ENCODE measurements at places on chromosomes 5 and 9. TPM values are rescaled to one million over a fixed set of nuclear protein-coding genes. Genes with fewer than 3 reads are reported as not detected.

DNA sequence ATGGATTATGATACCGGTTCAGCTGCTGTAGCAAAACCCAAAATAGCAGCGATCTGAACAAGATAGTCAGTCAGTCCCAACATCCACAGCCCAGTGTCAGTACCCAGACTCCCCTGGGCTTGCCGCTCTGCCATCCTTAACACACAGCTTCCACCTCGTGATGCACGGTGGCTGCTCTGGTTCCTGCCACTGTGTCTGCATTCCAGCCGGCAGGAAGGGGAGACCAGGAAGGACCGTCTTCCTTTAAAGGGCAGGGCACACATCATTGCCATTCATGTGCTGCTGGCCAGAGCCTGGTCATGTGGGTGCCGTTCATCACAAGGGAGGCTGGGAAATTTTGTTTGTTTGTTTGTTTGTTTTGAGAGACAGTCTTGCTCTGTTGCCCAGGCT lies 131.0 kb upstream of the IER5L start:
- DNase-seq: no peak

DNA sequence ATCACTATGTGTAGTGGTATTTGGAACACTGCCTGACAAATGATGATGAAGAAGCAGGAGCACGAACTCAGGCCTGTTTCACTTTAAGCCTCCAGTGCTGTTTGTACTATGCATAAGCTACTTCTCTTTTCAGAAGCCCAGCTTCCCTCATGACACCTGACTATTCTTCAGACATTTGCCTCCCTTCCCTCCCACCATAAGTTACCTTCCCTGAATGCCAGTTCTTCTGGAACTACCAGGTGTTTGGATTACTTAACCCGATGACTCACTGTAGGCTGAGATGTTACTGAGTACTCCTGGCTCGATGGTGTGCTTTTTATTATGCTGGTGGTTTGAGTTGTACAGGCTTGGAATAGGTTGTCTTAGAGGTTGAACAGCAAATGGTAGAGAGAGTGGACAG lies 180.0 kb downstream of the SPATA31D1 start:
- no peak for DNase-seq

- DNase-seq: no peak
These were observed 83.0 kb upstream of the GNA14 start for GRCh38 chr9:77731008-77731698.

DNA sequence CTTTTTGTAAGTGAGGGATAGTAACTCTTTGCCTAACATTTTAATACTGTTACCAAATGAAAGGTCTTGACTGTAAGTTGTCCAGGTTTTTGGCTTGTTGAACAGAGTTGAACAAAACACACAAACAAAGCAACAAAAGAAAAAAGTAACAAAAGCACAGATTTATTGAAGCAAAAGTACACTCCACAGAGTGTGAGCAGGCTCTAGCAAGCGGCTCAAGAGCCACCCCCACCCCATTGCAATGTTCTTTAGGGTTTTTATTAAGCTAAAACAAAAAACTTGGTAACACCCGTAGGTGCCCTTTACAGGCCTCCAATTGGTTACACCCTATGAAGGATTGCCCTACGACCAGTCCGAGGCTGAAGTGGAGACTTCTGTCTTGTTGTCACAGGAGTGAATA lies 197.4 kb upstream of the MAP3K1 start:
- no peak for DNase-seq

- no peak for DNase-seq
These were observed 90.8 kb downstream of the HRH2 start for GRCh38 chr5:175748650-175749049.

GRCh38 chr9:113963696-113964494 lies 87.8 kb downstream of the ZNF618 start:
- no peak for DNase-seq

DNA sequence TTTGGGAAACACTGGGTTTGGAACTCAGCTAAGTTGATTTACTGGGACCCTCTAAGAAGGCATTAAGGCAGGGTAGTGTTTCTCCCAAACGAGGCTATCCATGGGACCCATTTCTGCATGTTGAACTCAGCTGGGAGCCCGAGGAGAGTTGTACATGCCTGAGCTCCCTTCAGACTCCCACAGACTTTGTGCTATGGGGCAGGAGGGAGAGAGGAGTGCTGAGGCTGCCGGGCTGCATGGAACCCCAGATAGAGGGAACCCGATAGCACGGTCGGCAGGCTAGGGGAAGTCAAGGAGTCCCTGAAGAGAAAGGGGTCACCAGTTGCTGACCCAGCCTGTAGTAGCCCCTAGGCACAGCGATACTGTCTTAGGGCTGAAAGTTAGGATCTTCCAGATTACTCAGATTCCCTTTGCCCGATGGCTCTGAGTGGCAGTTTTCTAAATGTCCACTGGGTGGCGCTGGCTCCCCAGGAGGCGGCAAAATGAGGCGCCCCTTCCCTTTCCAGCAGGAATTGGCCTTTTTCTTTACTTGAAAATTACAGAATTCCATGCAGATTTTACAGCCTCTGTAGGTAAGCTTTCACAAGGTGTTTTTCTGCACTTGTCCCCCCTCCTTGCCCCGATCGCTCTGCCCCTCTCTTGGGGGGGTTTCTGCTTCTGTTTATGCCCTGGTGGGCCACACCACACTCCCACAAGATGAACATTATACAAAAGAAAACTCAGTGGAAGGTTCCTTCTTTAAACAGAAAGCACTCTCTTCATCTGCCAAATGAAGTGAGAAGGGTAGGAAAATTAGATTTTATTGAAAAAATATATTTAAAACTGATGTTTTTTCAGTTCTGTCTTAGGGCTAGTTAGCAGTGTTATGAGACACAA lies 17.8 kb downstream of the NANS start:
- DNase-seq: peak; percentile 62

DNA sequence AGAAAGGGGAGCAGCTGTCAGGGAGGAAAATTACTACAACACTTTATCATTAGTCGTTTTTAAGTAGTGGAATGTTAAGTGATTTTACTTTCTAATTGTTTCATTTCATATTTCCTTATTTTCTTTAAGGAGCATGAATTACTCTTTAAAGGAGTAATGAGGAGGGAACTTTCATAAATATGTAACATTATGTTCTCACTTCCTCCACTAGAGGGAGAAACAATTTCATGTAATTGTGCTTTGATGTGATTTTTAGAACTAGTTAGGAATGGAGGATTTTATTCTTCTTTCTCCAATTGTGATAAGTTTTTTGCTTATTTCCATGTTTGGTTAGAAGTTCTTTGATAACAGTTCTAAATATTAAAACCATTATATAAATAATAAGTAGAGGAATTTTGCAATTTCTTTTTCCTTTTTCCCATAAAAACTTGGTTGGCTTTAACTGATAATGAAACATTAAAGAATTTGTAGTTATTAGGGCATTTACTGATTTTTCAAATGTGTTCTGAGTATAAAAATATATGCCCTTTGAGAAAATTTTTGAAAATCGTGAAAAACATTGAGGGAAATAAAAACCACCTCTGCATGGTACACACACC lies 25.6 kb downstream of the CEP78 start:
- DNase-seq: no peak

GRCh38 chr9:115109486-115109885 lies 8.5 kb downstream of the TNC start:
- no peak for DNase-seq

- no peak for DNase-seq
These were observed 63.3 kb downstream of the COL23A1 start for GRCh38 chr5:178526773-178527457.

DNA sequence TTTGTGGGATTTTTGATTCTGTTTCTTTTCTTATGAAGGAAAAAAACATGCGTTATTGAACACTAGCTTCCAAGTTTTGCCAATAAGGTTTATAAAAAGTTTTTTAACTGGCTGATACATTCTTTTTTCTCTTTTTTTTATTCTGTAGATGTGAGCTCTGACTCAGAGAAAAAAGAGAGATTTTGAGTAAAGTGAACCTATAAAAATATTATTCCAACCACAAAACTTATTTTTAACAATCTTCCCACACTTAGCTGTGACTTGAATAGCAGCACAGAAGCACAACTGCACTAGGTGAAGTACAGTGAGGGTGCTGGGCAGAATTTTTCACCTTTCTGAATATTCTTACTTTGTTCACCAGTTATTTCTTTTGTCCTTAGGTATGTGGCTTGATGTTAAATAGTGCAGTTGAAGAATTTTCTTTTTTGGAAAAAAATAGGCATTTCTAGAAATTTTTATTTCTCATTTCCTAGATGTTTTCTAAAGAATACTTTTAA lies 41.6 kb downstream of the CHSY3 start:
- DNase-seq: no peak

GRCh38 chr9:19018201-19018600 lies 14.8 kb downstream of the SAXO1 start:
- no peak for DNase-seq

- DNase-seq: no peak
These were observed 77.1 kb upstream of the CNTLN start for GRCh38 chr9:17057729-17058128.

- no peak for DNase-seq
These were observed 27.7 kb downstream of the PLCXD3 start for GRCh38 chr5:41482715-41483114.

GRCh38 chr9:132592451-132592850 lies 10.0 kb downstream of the BARHL1 start:
- DNase-seq: no peak

DNA sequence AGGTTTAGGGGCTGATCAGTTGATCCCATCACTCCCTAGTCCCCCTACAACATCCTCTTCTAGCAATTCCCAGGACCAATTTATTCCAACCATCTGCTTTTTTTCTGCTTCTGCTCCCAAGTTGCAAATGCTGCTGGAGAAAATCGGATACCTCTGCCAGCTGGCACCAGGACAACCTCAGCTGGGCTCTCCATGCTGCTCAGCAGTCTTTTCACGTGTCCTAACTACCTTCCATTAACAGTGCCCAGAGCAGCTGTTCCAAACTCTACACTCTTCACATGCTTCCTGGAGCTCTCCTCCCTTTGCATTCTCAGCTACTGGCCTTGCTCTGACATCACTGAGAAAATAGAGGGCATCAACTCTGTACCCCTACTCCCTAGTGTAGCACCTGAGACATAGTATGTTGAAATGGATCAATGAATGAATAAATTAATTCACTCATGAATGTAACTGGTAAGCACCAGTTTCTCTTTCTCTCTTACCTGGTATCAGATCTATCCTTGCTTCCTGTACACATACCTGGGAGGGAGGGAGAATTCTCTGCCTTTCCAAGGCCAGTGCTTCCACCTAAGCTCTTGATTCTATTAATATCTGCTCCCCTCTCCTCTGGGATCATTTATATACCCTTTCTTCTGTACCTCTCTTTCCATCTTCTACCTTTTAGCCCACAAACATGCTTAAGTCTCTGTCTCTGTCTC lies 191.0 kb downstream of the RAB3C start:
- no peak for DNase-seq

DNA sequence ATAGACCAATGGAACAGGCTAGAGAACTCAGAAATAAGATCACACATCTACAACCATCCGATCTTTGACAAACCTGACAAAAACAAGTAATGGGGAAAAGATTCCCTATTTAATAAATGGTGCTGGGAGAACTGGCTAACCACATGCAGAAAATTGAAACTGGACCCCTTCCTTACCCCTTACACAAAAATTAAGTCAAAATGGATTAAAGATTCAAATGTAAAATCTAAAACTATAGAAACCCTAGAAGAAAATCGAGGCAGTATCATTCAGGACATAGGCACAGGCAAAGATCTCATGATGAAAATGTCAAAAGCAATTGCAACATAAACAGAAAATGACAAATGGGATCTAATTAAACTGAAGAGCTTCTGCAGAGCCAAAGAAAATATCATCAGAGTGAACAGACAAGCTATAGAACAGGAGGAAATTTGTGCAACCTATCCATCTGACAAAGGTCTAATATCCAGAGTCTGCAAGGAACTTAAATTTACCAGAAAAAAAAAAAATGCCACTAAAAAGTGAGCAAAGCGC lies 43.8 kb downstream of the MRPS27 start:
- DNase-seq: no peak

DNA sequence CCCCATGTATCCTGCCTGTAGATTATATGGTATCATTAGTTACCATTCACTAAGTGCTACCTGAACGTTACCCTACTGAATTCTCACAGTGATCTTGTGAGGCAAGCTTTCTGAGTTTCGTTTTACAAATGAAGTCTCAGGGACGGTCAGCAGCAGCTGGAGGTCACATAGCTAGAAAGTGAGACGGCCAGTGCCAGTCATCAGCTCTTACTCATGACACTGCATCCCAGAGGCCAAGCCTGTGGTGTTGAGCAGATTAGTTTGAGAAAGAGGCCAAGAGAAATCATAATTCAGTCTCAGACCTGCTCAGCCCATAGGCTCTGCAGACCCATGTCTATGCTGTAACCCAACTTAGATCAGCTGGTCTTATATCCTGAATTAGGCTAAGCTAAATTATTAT lies 95.7 kb upstream of the EGFLAM start:
- no peak for DNase-seq

DNA sequence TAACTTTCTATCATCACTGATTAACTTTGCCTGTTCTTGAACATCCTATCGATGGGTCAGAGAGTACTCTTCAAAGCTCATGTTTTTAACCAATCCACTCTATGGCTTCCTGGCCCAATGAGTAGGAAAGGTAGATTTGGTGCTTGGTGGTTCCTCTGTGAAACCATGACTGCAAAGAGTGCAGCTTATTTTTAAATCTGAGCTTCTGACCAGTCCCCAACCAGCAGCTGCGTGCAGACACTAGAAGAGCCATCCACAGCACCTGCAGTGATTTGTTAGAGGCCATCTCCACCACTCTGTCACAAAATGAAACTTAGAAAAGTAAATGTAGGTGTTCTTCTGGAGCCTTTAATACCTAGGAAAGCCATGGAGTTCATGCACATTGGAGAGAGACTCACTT lies 107.3 kb upstream of the WWC1 start:
- DNase-seq: no peak

GRCh38 chr5:24854850-24855249 lies 210.1 kb upstream of the CDH10 start:
- DNase-seq: no peak

GRCh38 chr9:1007312-1007711 lies 30.9 kb downstream of the DMRT3 start:
- no peak for DNase-seq

DNA sequence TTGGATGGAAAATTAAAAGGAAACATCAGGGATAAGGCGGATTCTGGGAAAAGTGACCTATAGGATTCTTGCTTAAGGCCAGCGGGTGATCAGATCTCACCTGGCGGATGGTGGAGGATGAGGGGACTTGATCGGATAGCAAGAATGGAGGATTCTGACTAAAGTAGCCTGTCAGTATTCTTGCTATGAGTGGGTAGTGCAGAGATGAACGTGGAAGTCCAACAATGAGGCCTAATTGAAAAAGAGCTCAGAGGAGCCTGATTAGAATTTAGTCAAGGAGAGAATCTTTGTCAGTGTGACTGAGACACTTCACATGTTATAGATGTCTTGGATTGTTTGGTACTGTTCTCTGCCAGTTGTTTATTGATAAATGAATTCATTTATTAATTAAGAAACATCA lies 24.9 kb downstream of the CAST start:
- DNase-seq: no peak

Gene KIF4B
- polyA plus RNA-seq: 0.24 TPM

Gene ZBTB43
- polyA plus RNA-seq: 17.6 TPM

Gene JAK2
- polyA plus RNA-seq: 16.4 TPM

Gene GPR21
- polyA plus RNA-seq: not detected

Gene PIP5KL1
- 4.4 TPM for polyA plus RNA-seq

Gene SHC3
- 10.4 TPM for polyA plus RNA-seq

Gene ZNG1A
- polyA plus RNA-seq: 72.2 TPM

Data from left lung (tissue), 14 donors.